ELR (cell line): ENCODE measurements at places on chromosomes 1 and 21.

GRCh38 chr1:181396171-181396670 lies 87.1 kb upstream of the CACNA1E start:
- no peak for DNase-seq

GRCh38 chr21:45021428-45022347 lies 52.7 kb upstream of the ADARB1 start:
- DNase-seq: no peak

DNA sequence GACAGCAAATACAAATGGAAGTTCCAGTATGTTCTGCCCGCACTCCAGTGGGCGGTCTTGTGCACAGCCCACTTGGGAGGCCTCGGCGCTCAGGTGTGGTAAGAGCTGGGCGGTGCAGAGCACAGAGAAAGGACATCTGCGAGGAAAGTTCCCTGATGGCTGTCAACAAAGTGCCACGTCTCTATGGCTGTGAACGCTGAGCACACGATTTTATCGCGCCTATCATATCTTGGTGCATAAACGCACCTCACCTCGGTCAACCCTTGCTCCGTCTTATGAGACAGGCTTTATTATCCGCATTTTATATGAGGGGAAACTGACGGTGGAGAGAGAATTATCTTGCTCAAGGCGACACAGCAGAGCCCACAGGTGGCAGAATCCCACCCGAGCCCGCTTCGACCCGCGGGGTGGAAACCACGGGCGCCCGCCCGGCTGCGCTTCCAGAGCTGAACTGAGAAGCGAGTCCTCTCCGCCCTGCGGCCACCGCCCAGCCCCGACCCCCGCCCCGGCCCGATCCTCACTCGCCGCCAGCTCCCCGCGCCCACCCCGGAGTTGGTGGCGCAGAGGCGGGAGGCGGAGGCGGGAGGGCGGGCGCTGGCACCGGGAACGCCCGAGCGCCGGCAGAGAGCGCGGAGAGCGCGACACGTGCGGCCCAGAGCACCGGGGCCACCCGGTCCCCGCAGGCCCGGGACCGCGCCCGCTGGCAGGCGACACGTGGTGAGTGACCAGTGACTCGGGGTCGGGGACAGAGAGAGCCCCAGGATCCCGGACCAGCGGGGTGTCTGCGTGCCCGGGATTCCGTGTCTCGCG lies at the start of gene IL12RB2:
TSS of gene IL12RB2 (plus strand) at position 623 of the 810 bp plus-strand sequence. CDS start 12,496 bp downstream, outside the sequence.
- DNase-seq: no peak

DNA sequence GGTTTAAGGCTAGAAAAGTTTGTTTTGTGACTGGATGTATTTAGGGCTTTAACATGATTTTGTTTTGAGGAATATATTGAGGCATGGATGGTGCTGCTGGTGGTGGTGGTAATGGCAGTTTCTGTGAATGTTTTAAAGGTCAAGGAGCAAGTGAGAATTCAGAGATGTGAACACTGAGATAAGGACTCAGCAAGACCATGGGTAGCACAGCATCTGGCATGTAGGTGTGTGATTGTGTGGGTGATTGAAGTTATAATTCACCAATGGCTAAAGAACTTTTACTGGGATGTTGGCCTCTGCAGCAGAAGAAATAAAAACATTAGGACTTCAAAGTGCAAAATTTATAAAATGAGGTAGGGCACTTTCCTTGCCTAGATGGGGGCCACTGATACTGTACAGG lies 65.9 kb downstream of the MACF1 start:
- DNase-seq: no peak

DNA sequence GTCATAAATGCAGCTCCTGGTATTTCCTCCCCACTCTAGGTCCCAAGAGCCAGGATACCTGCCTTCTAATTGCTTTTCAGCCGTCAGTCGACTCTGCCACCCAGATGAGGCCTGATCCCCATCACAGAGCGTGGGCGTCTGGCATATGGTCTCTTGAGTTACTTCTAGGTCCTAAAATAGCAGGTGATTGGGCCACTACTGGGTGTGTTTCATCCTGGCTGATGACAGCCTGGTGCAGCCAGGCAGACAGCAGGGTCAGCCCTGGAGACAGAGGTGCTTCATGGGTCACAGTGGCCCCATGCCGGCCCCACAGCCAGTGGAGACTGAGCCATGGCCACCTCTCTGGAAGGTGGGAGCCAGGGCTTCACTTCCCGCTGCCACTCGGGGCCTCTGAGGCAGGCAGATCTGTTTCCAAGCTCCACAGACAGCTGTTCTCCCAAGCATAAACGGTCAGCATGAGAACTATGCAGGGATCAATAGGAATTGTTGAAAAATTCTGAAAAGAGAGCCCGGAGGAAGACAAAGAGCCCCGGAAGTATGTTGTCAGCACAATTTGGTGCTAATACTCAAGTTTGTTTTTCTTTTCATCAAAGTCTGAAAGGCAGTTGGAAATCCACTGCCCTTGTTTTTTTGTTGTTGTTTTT lies 83.0 kb downstream of the MAN1C1 start:
- DNase-seq: no peak

- DNase-seq: peak; percentile 34
Measured at GRCh38 chr1:232038706-232039677, 412.4 kb downstream of the DISC1 start.

GRCh38 chr1:85041793-85042192 lies 6.5 kb downstream of the MCOLN3 start:
- DNase-seq: no peak

DNA sequence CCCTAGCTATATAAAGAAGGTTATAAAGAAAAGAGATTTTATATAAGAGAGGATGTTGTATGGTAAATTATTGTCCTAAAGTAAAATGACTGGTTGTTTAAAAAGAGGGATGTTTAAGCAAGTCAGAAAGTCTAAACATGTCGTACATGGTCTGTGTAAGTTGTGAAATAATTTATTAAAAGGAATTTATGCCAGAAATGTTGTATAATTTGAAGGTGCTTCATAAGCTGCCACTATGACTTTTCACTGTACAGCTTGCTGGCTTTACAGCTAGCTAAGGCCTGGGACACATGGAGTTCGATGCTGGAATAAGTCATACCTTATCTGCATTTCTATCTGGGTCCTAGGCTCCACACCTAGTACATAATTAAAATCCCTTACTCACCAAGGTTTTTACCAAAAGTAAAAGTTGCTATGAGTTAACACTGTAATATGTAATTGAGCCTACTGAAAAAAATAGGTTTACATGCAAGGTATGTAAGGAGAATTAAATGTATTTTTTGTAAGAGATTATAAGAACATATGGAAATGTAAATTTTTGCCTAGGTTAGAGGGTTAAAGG lies 59.0 kb upstream of the EDEM3 start:
- peak; percentile 37 for DNase-seq

- DNase-seq: no peak
Measured at GRCh38 chr1:15286452-15286851, 39.4 kb downstream of the FHAD1 start.

DNA sequence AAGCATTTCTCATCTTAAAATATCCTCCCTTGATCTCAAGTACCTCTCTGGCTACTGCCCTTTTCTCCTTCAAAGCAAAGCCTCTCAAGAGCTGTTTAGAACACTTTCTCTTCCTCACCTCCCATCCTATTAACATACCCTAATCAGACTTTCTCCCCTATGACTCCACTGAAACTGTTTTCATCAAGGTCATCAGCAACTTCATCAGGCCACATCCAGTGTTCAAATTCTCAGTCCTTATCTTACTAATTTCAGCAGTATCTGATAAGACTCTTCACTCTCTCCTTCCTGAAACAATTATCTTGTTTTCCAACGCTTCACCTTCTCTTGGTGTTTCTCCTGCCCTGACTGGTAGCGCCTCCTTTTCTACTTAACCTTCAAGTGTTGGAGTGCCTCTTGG lies 1.5 kb upstream of the RAP1A start:
- no peak for DNase-seq

DNA sequence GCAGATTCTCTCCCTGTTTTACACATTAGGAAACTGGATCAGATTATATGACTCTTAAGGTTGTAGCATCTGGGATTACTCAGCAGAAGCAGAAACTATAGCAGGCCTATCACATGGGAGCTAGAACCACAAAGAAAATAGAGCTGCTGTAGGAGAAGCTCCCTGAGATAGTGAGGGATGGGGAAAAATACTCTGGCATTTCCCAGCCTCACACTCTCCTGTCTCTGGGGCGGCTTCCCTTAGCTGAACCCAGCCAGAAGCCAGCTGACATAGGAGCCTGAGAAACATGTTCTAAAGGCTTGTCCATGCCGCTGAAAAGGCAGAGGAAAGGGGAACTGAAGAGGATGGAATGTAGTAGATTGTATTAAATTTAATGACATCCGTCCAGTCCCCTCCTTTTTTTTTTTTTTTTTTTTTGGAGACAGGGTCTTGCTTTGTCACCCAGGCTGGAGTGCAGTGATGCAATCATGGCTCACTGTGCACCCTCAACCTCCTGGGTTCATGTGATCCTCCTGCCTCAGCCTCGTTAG lies 76.8 kb upstream of the DNAJC6 start:
- DNase-seq: no peak

DNA sequence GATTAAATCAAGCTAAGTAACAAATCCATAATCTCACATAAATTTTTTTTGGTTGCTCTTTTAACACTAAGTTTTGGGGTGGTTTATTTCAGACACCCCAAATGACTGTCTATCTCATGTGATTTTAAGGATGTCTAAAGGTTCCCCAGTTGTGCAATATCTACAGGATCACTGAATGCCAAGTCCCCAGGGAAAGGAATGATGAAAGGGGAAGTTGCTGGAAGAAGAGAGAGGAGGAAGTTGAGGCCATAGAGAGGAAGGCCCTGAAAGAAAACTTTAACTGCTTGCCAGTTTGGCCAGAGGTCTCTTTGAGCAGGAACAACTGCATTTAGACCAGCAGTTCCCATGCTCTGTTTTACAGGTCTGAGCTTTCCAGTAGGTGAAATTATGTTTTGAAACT lies 27.5 kb upstream of the SLC19A2 start:
- no peak for DNase-seq

DNA sequence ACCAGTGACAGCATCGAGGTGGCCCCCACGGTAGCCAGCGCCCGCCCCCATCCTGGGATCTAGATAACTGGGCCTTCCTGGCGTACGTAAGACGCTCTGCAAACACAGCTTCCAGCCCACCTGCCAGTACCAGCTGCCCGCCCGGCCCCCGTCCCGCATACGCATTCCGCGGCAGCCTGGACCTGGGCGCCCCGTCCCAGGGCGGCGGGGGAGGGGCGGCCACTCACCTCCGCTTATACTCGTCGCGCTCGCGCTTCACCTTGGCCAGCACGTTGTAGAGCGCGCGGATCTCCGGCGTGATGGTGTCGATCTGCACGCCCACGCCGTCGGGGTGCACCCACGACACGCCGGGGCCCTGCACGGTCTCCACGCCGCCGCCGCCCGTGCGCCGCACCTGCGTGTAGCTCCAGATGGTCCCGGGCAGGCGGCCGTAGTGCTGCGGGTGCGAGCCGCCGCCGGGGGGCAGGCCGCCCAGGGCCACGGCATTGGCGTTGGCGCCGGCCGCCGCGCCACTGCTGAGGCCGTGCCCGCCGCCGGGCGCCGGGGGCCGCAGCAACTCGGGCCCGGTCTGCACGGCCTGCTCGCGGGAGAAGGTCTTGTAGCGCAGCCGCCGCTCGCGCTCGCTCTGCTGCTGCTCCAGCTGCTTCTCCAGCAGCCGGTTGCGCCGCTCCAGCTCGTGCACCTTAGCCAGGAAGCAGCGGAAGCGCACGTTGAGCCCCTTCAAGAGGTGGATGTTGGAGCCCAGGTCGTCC lies 859 bp downstream of the IFFO2 start:
- DNase-seq: peak; percentile 52

GRCh38 chr1:88523854-88524528 lies 160.1 kb upstream of the PKN2 start:
- no peak for DNase-seq

- peak; percentile 96 for DNase-seq
Measured at GRCh38 chr1:170623171-170623570, 40.8 kb upstream of the PRRX1 start.

DNA sequence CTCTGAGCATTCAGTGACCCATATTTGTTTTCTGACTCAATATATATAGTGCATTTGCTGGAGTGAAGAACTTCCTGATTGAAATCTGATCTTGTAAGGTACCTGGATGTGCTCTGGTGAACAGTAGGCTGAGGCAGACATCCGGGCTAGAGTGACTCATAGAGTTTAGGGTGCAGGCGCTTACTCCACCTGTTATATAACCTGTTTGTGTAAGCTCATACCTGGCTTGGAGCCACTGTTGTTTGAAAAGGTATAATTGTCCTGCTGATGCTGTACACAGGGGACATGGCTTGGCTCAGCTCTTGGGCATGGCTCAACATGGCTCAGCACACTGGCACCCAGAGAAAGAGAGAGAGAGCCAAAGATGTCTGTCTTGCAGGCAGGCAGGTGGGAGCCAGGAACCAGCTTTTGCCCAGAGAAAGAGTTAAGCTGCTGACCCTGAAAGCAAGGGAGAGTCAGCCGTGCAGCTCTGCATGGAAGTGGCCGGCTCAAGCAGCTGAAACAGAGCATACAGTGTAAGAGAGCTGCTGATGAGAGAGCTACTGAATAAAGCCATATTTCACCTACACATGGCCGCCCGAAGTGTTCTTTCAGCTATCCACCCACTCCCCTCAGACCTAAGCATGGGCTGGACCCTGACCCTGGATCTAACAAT lies 43.2 kb downstream of the GJA5 start:
- DNase-seq: peak; percentile 3

- peak; percentile 75 for DNase-seq
Measured at GRCh38 chr1:26408604-26409003, 2.0 kb upstream of the LIN28A start.

DNA sequence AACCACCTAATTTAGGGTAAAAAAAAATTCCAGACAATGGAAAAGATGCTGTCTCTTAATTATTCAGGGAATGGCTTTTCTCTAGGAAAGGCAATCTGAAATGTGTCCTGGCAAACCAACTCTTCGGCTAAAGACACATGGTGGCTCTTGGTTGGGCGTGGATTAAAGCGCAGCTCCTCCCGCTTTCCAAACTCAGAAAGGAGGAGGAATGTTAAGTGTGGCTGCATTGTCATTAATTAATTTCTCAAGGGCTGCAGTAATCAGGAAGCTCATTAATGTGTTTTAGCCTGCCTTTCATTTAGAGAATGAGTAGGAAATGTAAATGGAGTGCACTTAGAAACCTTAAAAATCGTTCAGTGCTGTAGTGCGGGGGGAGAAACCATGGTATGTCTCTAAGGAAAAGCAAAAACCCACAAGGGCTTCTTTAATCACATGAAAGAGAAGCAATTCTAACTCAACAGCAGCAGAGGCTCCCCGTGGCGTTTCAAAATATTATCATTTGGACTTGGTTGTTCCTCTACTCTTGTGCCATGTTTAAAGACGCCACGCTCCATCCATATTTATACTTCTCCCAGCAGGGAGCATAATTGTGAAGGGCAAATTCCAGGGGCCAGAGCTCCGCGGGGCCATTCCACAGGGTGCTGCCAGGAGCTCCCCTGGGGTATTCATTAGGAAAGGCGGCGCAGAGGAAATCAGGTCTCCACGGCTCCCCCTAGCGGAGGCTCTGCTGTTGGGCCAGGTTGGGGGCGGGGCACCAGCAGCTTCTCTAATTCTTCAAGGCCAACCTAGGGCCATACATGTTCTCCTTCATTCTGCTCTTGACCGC lies 91.9 kb upstream of the SSX2IP start:
- peak; percentile 65 for DNase-seq

GRCh38 chr1:246565751-246566127 lies 322 bp downstream of the TFB2M start:
- peak; percentile 62 for DNase-seq

- no peak for DNase-seq
Measured at GRCh38 chr1:154466206-154466605, 35.8 kb upstream of the TDRD10 start.
